ENCODE measurements at places on chromosomes 12 and 14.
A peak's percentile ranks its signal among the peaks of the same experiment; 100 is the strongest.

DNA sequence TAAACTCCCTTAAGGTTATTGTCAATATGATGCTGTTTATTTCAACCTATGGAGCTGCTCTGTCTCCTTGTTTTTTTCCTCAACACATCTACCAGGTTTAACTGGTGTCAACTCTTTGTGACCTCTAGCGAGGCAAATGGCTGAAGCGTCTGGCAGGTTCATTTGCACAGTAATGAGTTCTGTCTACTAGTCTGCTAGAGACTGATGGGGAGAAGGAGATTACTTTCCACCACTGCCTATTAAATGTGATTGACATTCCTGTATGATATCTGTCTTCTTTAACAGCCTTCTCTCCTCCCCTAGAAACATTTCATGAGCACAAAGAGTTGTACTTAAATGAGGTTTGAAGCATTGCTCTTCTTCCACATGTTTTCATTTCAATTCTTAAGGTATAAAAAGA, 253.7 kb downstream of the SLC6A15 start:
- no peak for DNase-seq

- DNase-seq, result peak; percentile 43
Measured at GRCh38 chr14:101226603-101227425, 323.3 kb upstream of the RTL1 start.

DNA sequence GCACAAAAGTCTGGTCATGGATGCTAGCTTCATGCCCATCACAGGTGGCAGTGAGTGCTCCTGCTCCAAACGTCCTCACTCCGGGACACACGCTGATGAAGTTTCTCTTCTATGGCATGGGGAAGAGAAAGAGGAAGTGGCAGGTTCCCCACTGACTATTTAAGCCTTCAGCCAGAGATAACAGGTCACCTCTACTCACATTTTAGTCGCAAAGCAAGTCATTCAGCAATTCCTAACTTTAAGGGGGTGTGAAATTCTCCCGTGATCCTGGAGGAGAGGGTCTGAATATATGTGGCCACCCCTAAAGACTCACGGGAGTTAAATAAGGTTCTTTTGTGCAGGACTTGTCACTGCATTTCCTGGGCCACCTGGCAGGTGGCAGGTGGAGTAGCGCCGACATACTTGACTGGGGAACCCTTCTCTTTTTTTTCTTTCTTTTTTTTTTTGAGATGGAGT, 18.8 kb upstream of the RCOR1 start:
- DNase-seq, result no peak

- no peak for DNase-seq
Measured at GRCh38 chr14:91349481-91350074, 68.0 kb downstream of the CCDC88C start.

DNA sequence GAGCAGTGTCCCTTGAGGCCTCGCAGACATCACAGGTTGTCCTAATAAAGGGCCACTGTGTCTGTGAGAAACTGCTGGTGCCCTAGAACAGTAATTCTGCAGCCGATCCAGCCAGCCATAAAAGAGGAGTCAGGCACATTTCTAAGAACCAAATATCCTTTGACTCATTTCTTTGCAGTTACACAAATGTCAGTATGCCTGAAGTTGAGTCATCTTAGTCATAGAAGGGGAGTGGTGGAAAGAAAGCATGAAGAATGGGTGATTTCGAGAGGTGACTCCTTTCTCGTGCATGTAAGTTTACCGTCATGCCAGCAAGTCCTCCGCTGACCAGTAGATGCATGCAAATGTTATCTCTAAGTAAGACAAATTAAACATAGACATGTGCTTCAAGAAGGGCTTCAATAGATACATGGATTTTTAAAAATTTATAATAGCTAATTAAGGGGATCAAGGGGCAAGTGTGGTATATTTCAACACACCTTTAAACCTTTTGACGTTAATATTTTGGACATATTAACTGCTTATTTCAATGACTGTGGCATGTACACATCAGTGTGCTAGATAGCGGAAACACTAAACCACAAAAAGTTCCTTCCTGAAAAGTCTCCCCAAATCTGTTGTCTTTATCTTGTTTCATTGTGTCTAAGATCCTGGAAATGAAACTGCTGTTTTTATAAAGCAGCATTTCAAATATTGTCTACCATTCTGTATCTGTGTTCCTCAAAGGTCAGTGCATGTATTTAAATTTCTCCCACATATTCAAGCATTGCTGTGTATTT, 497.4 kb downstream of the NPAS3 start:
- DNase-seq, result no peak

DNA sequence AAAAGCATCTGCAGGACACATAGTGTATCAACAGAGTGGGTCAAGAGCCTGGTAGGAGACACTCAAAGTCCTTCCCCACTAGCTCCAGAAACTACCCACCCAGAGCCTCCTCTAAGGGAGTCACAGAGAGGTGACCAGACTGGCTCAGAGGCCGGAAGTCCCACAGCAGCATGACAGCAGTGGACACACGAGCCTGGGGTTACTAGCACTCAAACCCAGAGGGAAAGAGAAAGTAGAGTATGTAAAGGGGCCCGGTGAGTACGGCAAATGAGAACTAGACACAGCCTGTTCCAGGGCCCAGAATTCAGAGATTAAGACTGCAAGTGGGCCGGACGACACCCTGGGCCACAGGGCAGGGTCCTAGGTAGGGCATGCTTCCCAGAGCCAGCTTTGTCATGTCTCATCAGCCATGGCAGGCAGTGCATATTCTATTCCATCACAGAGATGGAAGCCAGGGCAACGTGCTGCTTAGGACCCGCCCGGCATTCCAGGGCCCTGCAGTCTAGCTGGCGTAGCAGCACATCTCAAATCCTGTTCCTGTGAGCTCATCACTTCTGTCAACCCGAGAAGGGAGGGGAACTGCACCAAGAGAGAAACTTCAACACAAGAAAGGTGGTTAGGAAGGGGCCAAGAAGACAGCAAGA, 4.2 kb downstream of the IFFO1 start:
- DNase-seq, result no peak

- DNase-seq, result no peak
Measured at GRCh38 chr12:27486961-27487360, 37.0 kb upstream of the PPFIBP1 start.

- DNase-seq, result no peak
Measured at GRCh38 chr12:29216266-29216665, 67.2 kb downstream of the FAR2 start.

- no peak for DNase-seq
Measured at GRCh38 chr12:130385193-130385592, 47.5 kb downstream of the PIWIL1 start.

GRCh38 chr14:38291681-38292467, 36.0 kb upstream of the CLEC14A start:
- DNase-seq, result no peak

DNA sequence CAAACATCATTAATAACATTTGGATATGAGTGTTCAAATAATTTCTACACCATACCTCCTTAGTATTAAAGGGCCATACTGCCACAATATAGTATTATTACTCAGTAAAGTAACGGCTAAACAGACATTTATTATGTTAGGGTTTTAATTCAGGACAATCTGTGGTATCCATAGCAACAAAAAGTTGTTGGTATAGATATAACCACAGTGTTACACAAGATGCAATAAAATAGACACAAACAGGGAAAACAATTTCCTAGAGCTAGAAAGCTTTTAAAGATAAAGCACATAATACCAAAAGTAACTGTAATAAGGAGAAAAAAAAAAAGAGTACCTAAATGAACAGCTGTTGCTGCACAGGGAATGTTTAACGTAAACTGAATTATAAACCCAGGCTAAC, 16.1 kb downstream of the CNIH1 start:
- no peak for DNase-seq

- no peak for DNase-seq
Measured at GRCh38 chr14:50082784-50083466, 33.4 kb downstream of the VCPKMT start.

DNA sequence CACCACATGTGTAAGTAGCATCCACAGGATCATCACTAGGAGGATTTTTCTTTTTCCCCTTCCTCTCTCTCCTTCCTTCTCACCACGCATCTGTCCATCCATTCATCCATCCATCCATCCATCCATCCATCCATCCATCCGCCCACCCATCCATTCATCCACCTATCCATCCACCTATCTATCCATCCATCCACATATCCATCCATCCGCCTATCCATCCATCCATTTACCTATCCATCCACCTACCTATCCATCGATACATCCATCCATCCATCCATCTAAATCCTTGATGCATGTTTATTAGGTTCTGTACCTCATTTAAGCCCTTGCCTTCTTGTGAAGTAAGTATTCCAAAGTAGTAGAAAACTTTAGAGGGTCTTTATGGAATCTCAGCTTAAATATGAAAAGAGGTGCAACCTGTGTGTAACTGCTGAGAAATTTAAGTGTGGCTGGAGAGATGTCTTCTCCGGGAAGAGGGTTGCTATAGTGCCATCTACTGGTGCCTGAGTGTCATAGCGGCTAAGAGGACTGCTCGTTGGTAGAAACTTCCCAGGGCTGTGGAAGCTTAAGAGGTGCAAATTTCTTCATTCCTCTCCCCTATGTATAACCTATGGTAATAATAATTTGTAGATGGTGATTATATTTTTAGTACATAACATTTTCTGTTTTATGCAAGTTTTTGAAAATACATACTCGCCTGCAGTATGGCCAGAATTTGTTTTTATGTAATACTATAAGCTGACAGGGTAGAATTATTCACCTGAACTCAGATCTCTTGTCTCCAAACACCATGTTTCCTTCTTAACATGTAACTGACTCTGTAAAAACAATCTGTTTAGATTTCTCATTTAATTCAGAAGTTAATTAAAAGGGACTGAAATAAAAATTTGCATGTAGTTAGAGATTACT, 46.0 kb downstream of the MYO1H start:
- DNase-seq, result no peak

- DNase-seq, result no peak
Measured at GRCh38 chr12:116376354-116377193, 99.1 kb upstream of the MED13L start.

- DNase-seq, result no peak
Measured at GRCh38 chr12:106276032-106276740, 26.3 kb upstream of the TCP11L2 start.

DNA sequence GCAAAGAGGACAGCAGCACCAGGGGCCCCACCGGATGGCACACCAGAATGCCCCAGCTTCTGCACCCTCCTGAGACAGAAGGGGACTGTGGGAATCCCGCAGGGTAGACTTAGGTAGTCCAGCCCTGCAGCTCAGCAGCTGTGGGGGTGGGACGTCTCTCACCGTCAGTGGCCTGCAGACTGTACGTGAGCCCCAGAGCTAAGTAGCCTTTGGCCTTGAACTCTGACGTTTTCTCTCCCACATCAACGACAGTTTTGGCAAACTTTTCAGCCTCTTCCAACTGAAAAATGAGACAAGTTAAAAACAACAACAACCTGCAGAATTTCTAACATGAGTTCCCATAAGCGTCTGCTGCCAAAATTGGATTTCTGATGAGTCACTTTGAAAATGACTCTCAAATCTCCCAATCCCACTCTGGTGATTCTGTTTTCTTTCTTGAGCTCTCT, 161.4 kb downstream of the TTC7B start:
- DNase-seq, result no peak

GRCh38 chr14:76941544-76941943, 87.0 kb downstream of the IRF2BPL start:
- DNase-seq, result no peak

DNA sequence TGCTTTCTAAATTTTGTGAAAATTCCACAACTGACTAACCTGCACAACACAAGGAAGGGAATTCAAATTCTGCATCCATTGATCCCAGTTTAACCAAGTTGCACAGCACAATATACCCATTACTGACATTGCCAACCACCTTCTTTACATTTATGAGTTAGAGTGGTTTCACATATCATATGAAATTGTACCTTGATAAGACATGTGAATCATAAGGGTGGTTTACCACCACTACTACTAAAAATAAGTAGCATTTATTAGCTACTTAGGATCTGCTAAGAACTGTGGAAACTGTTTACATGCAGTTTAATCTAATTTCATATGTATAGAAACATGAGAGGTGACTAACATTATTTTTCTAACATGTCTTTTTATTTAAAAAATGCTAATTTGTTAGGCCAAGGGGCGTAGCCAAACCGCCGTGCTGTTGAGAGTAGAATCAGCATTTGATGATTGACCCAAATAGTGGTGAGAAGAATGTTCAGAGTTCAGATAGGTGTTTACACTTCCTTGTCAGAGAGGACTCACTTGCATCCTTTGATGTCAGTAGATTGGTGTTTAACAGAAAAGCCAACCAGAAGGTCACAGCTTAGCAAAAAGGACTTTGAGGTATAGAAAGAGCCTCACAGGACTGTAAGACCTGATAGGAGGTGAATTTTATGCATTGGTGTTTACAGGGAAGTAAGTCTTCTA, 56.2 kb downstream of the LRFN5 start:
- DNase-seq, result no peak

GRCh38 chr12:128140551-128140950, 126.4 kb upstream of the TMEM132C start:
- DNase-seq, result no peak

- no peak for DNase-seq
Measured at GRCh38 chr12:4086481-4086880, 187.1 kb upstream of the CCND2 start.

DNA sequence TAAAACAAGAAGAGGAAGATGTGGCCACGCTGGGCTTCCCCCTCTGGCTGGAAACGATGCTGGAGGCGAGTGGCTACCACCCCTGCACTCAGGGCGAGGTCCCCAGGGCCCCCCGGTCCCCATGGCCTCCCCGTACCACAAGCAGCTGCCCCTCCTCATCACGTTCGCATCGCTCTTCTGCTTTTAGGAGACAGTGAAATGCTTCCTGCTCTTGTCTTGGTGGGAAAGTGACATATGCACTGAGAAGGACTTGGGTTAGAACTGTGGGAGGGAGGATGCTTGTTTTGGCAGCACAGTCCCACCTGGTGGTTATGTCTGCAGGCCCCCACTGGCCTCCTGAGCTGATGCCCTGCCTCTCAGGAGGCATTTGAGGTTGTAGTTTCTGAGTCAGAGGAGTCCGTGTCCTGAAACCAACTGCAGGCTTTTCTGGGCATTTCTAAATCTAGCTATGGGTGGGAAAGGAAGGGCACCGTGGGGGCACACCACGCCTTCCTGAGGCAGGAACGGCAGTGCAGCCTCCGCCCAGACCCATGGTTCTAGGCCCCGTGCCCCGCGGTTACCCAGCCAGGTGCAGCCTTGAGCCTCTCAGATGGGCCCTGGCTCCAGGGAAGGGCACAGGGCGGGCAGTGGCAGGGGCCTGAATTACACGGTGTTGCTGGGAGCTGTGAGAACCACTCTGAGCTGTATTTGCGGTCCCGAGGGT, 139.3 kb downstream of the ADGRD1 start:
- peak; percentile 44 for DNase-seq

- DNase-seq, result no peak
Measured at GRCh38 chr12:53345486-53346188, 9.5 kb upstream of the SP7 start.

DNA sequence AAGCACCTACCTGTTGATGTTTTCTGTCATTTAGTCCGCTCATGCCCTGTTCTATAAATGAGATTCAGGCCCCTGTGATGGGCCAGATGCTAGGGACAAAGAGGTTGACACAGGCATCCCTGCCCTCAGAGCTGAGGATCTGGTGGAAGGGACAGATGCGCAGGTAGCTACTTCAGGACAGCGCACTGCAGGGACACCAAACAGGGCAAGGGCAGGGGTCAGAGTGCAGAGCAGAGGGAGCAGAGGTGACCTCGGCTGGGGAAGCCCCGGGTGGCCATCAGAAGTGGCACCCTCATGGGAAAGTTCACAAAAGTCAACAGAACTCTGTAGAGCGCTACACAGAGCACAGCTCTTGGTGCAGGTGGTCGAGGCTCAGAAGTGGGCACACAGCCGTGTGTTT, 5.6 kb upstream of the PNMA1 start:
- no peak for DNase-seq

All from ecto neural progenitor cell (in vitro differentiated cells).